ENCODE measurements at places on chromosomes 3 and 15.

DNA sequence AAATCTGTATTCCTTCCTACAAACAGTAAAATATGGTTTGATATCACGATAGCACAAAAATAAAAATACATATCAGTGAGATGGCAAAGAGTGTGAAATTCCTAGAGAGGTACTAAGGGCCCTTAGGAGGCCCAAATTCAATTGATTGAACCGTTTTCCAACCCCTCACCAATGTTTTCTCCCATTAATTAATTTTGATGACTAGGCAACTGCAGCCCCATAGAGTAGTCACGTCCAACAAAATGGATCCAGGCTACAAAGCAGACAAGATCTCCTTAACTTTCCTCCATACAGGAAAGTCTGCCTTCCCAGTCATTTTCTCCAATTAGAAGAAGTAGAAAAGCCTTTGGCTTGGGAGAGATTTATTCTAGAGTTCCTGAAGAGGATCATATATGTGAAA is 193.9 kb downstream of the PLOD2 start:
- H3K4me1 ChIP-seq: no peaks in the 10 kb centered on the region
- no peak overlapping the region for H3K27ac ChIP-seq
- no peak for DNase-seq
- no peaks in the 10 kb centered on the region for H3K27me3 ChIP-seq
- H3K4me3 ChIP-seq: no peak overlapping the region

DNA sequence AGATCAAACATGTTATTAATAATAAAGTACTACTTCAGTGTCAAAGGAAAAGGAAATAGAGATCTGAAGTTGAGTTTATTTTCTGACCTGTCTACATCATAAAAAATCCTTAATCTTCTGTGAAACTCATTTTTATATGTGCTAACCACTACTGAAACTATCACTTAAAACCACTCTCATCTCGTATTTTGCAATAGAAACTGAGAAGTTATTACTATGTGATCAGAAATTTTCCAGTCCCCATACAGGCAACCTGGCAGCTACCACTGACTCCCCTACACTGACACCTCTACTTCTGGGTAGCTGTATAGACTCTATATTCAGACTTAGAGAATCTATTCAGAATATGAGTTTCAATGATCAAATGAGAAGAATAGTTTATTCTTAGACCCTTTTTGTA is 8.3 kb downstream of the HDGFL3 start:
- H3K4me1 ChIP-seq: no peaks in the 10 kb centered on the region
- DNase-seq: no peak
- H3K27ac ChIP-seq: no peak overlapping the region
- no peaks in the 10 kb centered on the region for H3K36me3 ChIP-seq
- H3K27me3 ChIP-seq: no peaks in the 10 kb centered on the region

DNA sequence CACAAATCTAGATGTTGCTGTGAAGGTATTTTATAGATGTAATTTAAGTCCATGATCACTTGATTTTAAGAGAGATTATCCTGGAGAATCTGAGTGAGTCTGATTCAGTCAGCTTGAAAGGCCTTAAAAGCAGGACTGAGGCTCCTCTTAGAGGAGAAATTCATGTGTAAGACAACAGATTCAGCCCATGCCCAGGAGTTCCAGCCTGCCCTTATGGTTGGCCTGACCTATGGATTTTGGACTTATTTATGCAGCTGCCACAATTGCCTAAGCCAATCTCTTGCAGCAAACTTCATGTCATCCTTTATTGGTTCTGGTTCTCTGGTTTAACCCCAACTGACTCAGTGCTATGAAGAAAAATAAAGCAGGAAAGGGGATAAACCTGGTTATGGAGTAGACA is 296.5 kb upstream of the RASGRP1 start:
- H3K36me3 ChIP-seq: no peaks in the 10 kb centered on the region
- DNase-seq: no peak
- no peaks in the 10 kb centered on the region for H3K27me3 ChIP-seq

- H3K36me3 ChIP-seq: no peaks in the 10 kb centered on the region
- no peaks in the 10 kb centered on the region for H3K4me1 ChIP-seq
- H3K4me3 ChIP-seq: no peak overlapping the region
- no peaks in the 10 kb centered on the region for H3K27me3 ChIP-seq
Observed at GRCh38 chr3:29484633-29485032, 203.8 kb downstream of the RBMS3 start.
